Keratinocyte (primary cell): ENCODE measurements at places on chromosomes 11 and 22. TPM values are rescaled to one million over a fixed set of nuclear protein-coding genes. Genes with fewer than 3 reads are reported as not detected.

GRCh38 chr22:24164243-24164642 is 17.0 kb upstream of the SUSD2 start:
- DNase-seq: no peak

DNA sequence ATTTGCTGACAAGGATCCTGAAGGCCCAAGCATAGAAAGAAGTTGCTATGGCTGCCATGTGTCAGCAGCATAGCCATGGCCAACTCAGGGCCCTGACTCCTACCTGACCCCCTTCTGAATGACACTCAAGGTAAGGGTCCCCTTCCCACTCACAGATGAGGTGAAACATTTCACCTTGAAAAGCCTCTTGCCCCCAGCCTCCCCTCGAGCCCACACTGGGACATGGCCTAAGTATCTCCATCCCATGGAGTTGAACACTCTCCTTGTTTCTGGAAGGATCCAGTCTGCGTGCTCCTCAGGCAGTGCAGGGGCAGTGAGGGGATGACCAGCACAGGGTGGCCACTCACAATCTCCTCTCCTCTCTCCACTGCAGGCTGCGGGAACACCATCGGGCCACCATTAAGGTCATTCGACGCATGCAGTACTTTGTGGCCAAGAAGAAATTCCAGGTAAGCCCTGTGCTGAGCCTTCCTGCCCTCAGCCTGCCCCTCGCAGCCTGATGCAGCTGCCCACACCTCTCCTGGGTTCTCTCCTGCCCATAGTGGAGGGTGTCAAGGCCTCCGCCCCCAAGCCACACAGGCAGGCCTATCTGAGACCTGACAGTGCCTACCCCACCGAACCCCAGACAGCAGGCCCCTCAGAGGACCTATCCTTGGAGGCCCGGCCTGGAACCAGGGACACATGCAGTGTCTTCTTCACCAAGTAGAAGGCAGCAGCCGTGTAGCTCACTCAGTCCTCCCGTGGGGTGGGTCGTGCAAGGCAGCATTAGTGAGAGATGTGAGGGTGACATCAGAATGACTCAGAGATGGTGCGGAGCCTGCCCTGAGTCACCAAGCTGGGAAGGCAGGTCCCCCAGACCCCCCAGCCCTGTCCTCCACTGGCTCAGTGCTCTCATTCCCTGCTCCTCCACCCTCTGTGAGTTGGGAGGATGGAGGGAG is 68.9 kb upstream of the KCNQ1OT1 start:
- no peak for DNase-seq

GRCh38 chr11:129423426-129423825 is 47.8 kb downstream of the BARX2 start:
- DNase-seq: no peak

DNA sequence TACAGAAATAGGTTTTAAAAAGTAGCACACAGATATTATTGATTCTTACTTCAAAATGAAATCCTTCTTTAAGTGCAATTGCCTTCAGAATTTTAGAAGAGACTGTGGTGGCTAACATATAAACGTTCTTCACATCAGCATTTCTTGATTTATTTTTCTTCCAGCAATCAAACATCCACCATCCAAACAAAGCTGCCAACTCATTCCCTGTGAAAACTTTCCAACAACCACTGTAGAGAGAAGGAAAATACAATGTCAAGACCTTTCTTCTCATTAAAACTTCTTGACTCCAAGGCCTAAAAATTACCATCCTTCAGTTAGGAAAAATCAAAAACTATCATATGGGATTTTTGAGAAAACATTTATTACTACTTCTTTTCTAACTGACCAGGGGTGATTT is 34.0 kb upstream of the P4HA3 start:
- no peak for DNase-seq

DNA sequence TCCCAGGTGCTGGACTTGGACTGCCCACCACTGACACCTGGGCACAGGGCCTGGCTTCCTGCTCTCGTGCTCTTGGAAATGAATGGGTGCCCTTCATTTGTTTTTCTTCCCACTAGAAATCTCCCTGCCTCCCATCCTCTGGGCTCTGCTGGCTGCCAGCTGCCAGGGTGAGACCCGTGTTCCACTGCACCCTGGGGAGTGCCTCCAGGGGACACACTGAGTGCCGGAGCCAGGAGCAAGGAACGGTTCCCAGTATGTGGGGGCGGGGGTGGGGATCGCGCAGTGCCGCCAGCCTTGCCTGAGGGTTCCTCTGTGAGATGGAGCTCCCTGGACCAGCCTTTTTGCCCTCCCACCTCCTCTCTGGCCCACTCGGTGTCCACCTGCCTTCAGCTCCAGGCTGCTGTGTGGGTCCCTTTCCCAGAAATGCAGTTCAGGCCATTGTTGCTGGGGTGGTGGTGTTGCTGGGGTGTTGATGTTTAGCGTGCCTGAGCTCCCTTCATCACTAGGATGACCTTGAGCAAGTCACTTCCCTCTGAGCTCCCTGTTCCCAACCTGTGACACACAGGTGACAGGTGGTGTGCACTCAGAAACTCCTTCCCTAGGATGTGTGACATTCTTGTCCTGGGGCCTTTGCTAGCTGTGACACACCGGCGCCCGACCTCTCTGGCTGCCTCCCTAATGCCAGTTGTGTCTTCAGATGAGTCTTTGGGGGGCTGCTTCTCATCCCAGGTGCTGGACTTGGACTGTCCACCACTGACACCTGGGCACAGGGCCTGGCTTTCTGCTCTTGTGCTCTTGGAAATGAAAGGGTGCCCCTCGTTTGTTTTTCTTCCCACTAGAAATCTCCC is 72.1 kb downstream of the MED15 start:
- no peak for DNase-seq

GRCh38 chr11:44366741-44367140 is 56.8 kb upstream of the ALX4 start:
- DNase-seq: no peak

GRCh38 chr11:32343325-32344008 is 91.9 kb downstream of the WT1 start:
- no peak for DNase-seq

The GPHA2 gene
- polyA plus RNA-seq: 0.08 TPM in 1 of 3 replicates, not detected in the others

DNA sequence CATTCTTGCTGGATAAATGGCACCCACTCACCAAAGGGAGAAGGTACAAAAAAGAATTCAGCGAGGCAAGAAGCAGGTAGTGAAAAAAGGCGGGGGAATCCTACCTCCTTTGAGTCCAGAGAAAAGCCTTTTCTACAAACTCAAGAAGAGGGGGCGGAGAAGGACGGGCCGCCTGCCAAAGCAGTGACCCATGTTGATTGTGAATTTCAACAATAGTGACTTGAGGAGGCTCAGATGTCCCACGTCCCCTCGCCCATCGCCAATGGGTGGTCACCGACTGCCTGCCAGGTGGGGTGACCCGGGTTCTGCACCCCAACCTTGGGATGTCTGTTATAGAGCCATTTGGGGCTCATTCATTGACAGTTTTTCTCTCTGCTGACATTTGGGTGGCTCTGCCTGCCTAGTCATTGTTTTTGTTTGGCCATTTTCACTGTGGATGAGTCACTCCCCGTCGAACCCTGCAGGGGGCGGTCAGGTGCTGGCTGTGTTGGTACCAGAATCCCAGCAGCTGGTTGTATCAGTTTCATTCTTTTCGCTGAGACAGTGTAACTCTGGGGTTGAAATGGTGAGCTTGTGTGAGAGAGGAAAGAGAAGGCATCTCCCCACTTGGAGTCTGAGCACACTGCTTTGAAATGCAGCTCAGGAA is 163.4 kb upstream of the NCAM1 start:
- no peak for DNase-seq

DNA sequence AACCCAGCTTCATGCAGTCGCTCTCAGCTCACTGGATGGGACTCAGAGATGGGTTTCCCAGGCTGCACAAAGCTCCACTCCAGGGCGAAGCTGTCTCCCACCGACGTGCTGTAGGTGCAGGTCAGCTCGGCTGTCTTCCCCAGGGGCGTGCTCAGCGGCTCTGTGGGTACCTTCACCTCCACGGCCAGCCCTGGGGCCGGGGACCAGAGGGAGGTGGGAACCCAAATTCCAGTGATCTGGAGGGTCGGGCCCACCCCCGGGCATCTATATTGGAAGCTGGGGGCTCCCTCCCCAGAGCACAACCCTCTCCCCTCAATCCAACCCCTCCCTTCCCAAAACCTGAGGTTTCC is 689 bp downstream of the VSIG2 start:
- no peak for DNase-seq

- DNase-seq: no peak
Measured at GRCh38 chr11:72953637-72954036, 139.4 kb downstream of the ATG16L2 start.

- DNase-seq: no peak
Measured at GRCh38 chr22:48855593-48856307, 971.9 kb downstream of the BRD1 start.

DNA sequence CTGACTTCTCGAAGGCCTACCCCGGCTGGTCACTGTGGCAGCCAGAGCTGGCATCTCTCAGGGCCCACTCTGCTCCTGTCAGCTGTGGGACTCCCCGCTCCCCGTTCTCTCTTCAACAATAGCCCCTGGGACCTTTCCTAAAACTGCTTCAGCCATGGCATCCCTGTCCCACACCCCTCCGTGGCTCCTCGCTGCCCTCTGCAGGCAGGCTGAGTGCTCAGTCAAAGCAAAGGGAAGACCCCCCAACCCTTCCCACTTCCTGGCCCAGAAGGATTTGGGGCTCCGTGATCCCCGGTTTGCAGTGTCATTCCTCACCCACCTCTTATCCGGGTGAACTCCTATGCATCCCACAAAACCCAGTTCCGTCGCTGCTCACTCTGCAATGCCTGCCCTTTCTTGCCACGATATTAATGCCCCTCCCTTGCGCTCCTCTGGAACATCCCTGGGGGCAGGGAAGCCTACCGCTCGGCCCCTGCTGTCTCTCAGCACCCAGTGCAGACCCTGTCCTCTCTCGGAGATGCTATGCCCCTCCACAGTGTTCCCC is 1.6 kb upstream of the TH start:
- DNase-seq: no peak

DNA sequence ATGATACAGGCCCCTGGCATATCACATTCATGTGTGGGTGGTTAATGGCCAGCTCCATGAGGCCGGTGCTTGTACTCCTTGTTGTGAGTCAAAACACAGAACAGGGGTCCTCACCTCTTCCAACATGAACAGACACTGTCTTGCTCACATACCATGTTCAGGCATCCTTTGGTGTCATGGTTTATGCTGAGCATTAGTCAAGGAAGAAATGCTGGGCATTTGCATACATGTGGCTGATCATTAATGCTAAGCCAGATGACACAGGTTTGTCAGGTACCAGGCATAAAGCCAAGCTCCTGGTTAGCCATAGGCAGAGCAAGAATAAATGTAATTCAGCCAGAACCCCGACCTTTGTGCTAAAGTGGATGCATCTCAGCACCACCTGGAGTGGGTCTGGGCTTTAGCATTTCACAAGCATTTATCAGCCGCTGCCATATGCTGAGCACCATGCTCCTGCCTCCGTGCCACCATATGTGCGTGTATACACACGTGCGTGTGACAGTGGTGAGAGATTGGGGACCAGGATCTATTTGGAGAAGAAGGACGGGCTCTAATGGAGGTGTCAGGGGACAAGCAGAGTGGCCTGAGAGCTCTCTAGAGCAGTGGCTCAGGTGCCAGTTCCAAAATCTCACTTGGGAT is 55.0 kb downstream of the MICAL2 start:
- DNase-seq: no peak

DNA sequence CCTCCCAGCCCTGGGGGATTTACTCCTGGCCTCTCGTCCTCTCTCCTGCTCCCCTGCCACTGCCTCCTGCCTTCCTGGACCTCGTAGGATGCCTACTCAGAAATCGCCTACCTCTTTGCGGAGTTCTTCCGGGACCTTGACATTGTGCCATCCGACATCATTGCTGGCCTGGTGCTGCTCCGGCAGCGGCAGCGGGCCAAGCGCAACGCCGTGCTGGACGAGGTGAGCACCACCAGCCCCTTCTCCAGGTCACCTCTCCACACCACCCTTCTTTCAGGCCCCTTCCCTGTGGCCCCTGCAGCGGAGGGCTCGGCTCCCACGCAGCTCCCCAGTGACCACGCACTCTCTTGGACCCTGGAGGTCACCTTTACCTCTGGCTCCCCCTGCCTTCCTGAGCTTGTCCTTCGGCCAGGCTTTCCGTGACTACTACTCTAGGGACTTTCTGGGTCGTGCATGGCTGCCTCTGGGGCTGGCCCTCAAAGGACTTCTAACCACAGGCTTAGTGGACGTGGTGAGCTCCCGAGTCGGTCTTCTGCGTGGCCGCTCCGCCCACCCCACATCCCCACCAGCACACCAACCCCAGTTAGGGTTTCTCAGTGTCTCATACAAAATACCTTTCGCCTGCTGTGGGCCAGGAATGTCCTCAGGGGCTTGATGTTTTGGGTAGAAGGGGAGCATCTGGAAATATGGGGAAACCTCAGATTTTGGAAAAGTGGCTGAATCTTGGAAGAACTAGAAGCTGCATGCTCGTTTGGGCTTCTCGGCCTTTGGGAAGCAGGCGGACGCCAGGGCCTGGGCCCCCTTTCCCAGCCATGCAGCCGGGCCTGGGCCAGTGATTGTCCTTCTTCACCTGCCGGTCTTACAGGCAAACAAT is 24.1 kb upstream of the MYRF start:
- DNase-seq: no peak

DNA sequence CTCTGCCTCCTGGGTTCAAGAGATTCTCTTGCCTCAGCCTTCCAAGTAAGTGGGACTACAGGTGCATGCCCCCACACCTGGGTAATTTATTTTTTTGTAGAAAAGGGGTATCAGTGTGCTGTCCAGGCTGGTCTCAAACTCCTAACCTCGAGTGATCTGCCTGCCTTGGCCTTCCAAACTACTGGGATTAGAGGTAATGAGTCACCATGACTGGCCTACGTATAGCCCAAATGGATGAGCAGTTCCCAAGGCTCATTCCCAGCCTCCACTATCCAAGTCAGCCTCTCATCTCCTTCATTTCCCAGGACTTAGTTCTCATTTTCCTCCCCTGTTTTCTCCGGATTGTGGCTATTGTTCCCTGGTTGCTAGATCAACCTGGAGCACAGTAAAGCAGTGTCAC is 5.6 kb downstream of the CCT8L2 start:
- no peak for DNase-seq

The TNNI2 gene
- 7.5 to 10.7 TPM (median 9.4 TPM) in 3 replicates for polyA plus RNA-seq

DNA sequence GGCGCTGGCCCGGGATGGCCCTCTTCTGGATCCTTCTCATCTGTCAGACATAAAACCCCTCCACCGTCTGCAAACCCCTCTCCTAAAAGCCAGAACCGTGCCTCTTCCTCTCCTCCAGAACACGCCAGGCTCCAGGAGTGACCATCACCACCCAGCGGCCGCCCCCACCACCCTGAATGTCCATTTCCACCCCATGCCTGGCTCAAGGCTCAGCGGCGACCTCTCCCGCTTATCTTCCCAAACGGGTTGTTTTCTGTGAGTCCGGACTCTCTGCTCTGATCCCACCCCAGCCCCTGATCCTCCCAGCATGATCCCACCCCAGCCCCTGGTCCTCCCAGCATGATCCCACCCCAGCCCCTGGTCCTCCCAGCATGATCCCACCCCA is 37.6 kb downstream of the CELSR1 start:
- DNase-seq: no peak

- peak; percentile 66 for DNase-seq
Measured at GRCh38 chr11:57800444-57801182, 39.0 kb downstream of the CTNND1 start.

GRCh38 chr22:37525073-37525745 is 6.0 kb upstream of the CARD10 start:
- DNase-seq: no peak

- no peak for DNase-seq
Measured at GRCh38 chr11:13229711-13230318, 47.8 kb upstream of the BMAL1 start.

The USP2 gene
- 0.35 to 0.49 TPM (median 0.46 TPM) in 3 replicates for polyA plus RNA-seq

GRCh38 chr22:26239581-26239980 is 70.3 kb downstream of the SEZ6L start:
- DNase-seq: no peak

- no peak for DNase-seq
Measured at GRCh38 chr11:44580701-44581100, 15.2 kb downstream of the CD82 start.
